ENCODE measurements at places on chromosomes 3 and 15. TPM values are rescaled to one million over a fixed set of nuclear protein-coding genes. Genes with fewer than 3 reads are reported as not detected.

SKOR1 gene
- total RNA-seq, result 0.31 TPM

LOXL1 gene
- not detected for total RNA-seq

GNAT1 gene
- not detected for total RNA-seq

RYR3 gene
- not detected for total RNA-seq

IFT57 gene
- total RNA-seq, result 12.9 TPM

DRD3 gene
- total RNA-seq, result not detected

CLEC3B gene
- not detected for total RNA-seq

NLGN1 gene
- total RNA-seq, result not detected

CDV3 gene
- 121 TPM for total RNA-seq

PPM1L gene
- total RNA-seq, result 0.31 TPM
